Natural killer cell (primary cell): ENCODE measurements at places on chromosomes 16 and 17. TPM values are rescaled to one million over a fixed set of nuclear protein-coding genes. Genes with fewer than 3 reads are reported as not detected.

The CCL2 gene
- not detected for total RNA-seq

DNA sequence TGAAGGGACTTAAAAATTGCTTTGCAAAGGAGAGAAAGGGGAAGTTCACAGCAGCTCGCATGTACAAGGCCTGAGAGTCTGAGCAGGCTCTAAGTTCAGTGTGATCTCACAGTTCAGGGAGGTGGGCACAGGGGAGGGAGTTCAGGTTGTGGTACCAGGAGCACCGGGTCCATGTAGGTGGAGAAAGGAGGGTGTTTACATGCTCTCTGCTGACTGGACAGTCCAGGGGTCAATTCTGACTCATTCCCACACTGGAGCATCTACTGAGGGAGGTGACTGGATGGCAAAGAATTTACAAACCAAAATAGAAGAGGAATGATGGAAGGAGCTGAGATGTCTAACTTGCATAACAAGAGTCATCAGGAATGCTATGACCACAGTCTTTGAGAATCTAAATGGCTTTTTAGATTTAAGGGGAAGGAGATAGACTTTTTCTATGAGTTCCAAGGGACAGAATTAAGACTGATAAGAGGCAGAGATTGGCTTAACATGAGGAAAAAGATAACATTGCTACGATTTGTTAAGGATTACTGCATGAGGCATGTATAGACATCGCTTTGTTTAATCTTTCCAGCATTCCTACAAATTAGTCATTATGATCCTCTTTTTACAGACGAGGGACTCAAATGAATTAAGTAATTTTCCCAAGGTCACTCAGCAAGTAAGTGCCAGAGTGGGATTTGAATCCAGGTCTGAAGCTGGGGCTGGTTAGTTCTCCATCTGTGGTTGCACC, 29.9 kb downstream of the MIS12 start:
- no peak for DNase-seq
- no peaks in the 10 kb centered on the region for H3K27me3 ChIP-seq
- peaks cover 25% of the 10 kb centered on the region for H3K4me1 ChIP-seq
- H3K4me3 ChIP-seq = no peak overlapping the region
- H3K36me3 ChIP-seq = peaks cover 44% of the 10 kb centered on the region

The NOD2 gene
- total RNA-seq = 8.6 TPM

The ACSM5 gene
- total RNA-seq = not detected

The SIAH1 gene
- total RNA-seq = 52.9 TPM

- no peak for DNase-seq
- no peak overlapping the region for H3K4me3 ChIP-seq
- no peak overlapping the region for H3K27ac ChIP-seq
- H3K36me3 ChIP-seq = peaks cover 55% of the 10 kb centered on the region
- peaks cover 1% of the 10 kb centered on the region for H3K4me1 ChIP-seq
- no peaks in the 10 kb centered on the region for H3K27me3 ChIP-seq
Observed at GRCh38 chr17:75621489-75621888, 11.7 kb upstream of the SMIM5 start.

The KRT9 gene
- not detected for total RNA-seq

GRCh38 chr17:77772461-77772897, 186.0 kb upstream of the TNRC6C start:
- no peak overlapping the region for H3K4me3 ChIP-seq
- H3K4me1 ChIP-seq = peaks cover 14% of the 10 kb centered on the region
- H3K27me3 ChIP-seq = no peaks in the 10 kb centered on the region
- H3K27ac ChIP-seq = no peak overlapping the region
